ENCODE measurements at places on chromosomes 1 and 21.

DNA sequence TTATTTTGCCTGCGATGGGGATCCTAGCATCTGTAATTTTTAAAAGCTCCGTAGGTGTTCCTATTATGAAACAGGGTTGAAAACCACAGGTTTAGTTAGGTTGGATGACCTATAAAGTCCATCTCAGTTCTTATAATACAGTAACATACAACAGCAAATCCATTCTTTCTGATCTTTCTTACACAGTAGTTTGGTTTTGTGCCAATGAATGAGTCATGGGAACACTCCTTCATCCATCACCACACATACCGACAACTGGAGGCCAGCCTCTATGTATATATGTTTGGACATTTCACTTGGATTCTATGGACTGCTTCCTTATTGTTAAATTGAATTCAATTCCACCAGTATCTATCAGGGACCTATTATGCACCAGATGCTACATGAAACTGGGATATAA is 118.4 kb upstream of the L1TD1 start:
- DNase-seq, result no peak

DNA sequence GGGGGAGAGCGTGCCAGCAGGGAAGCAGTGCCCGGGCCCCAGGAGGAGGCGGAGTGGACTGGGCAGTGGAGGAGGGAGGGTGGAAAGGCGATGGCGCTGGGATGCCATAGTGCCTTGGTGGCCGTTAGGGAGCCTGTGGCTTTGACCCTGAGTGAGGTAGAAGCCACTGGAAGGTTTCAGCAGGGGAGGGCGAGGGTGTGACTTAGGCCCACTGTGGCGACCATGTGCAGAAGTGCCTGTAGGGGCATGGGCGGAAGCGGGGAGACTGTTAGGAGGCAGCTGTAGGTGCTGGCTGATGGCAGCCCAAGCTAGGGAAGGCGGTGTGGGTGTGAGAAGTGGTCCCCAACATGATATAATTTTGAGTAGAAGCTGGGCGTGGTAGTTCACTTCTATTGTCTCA is 28.2 kb downstream of the LHX4 start:
- no peak for DNase-seq

DNA sequence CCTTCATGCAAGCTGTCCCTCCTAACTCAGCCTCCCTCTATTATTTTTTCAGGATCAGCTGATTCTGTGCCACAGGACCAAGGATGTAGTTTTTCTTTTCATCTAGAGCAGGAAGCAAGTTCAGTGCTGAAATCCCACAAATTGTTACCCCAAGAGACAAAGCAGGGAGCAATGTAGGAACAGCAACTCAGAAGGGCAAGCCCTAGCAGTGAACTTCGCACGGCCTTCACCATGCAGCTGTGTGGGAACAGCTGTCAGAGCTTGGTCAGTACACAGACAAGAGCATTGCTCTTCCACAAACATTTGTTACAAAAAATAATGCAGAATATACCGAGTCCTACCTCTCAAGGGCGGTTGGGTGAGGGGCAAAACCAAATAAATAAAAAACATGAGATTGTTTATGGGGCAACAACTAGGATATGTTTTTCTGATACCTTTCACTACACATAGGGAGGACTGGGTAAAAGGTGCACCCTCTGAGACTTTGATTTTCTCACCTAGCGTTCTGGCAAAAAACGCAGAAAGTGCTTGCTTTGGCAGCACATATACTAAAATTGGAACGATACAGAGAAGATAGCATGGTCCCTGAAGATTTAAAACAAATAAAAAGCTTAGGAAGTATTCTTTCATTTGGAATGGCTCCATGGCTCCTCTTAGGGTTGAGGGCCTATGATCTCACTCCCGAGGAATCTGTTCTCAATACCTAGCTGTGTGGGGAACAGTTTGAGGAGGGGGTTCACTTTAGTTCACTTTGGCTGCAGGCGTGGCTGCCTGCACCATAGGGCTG is 37.1 kb upstream of the ANGPTL7 start:
- peak; percentile 58 for DNase-seq

GRCh38 chr1:59526240-59526639 is 229.3 kb downstream of the FGGY start:
- DNase-seq, result no peak

- no peak for DNase-seq
Measured at GRCh38 chr1:118821801-118822200, 166.3 kb downstream of the TBX15 start.

GRCh38 chr1:45752441-45753052 is 2.1 kb upstream of the IPP start:
- no peak for DNase-seq

DNA sequence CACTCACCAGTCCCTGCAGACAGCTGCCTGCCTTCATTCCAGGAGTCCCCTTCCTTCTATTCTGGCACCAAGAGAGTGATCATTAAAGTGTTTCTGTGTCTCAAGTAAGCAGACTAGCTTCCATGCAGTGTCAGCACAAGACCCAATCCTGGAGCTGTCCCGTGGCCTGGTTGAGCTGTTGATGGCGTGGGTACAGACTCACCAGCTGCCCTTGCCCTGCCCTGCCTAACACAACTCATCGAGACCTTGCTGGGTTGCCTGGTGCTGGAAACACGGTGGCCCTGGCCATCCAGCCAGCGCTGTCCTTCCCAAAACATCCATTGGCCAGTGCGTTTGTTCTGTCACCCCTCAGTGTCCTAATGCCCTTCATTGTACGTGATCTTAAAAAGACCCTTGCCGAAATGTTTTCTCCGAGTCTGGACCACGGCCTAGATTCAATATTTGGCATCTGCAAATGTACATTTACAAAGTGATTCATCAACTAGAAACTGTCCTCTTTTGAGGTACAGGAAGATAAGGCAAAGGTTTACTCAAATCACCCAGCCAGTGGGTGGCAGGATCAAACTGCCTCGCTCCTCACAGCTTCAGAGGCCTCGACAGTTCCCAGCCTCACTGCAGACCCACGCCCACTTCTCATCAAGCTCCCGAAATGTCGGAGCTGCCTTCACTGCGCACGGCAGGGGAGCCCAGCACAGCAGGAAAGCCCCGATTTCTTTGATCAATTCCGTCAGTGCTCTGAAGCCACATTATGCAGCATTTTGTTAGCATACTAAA is 494.2 kb downstream of the KIF26B start:
- DNase-seq, result no peak

- DNase-seq, result no peak
Measured at GRCh38 chr1:47875036-47875435, 122.1 kb downstream of the TRABD2B start.

DNA sequence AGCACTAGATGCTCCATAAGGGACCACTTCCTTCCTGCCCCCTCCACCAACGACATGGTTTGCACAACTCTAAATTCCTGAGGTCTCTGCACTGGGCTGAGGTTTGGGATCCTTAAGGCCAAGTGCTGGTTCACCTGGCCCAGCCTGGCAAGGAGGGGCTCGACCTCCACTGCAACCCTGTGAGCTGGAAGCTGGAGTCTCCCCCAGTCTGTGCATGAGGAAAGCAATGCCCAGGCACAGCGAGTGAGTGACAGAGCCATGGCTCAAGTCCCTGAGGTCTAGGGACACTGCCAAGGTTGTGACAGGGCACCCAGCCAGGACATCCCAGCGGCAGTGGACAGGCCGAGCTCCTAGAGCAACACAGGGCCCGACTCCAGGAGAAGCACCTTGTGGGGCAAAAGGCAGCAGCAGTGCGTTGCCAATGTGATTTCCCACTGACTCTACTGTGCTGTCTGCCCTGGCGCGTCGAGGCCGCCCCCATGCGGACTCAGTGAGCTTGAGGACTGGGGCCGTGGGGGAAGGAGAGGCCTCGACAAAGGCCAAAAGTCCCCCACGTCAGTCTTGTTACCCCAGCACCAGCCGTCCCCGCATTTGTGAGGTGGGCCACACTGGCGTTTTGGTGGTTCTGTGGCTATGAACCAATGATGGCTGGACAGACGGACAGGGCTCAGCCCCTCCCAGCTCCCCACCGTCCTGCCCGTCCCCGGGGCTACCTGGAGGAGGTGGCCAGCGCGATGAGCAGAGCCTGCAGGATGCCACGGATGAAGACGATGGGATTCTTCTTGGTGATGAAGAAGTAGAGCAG is 30.0 kb downstream of the PODN start:
- peak; percentile 83 for DNase-seq

GRCh38 chr1:225254676-225255075 is 173.2 kb downstream of the LBR start:
- no peak for DNase-seq

DNA sequence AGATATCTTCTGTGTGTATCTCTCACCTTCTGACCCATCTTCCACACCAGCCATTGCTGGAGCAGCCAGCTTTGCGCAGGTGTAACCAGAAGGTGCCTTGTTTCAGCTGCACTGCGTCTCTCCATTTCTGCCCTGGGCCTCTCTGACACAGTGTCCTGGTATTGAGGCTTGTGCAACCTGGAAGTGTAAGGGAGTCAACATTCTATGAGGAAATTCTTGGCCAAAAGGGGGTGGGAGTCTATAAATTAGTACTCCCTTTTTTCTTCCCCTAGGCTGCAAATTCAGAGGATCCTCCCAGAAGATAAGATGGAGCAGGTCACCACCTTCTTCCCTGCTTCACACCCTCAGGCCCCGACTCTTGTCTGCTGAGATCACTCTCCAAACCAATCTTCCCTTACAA is 109.1 kb downstream of the MRPS6 start:
- DNase-seq, result no peak

DNA sequence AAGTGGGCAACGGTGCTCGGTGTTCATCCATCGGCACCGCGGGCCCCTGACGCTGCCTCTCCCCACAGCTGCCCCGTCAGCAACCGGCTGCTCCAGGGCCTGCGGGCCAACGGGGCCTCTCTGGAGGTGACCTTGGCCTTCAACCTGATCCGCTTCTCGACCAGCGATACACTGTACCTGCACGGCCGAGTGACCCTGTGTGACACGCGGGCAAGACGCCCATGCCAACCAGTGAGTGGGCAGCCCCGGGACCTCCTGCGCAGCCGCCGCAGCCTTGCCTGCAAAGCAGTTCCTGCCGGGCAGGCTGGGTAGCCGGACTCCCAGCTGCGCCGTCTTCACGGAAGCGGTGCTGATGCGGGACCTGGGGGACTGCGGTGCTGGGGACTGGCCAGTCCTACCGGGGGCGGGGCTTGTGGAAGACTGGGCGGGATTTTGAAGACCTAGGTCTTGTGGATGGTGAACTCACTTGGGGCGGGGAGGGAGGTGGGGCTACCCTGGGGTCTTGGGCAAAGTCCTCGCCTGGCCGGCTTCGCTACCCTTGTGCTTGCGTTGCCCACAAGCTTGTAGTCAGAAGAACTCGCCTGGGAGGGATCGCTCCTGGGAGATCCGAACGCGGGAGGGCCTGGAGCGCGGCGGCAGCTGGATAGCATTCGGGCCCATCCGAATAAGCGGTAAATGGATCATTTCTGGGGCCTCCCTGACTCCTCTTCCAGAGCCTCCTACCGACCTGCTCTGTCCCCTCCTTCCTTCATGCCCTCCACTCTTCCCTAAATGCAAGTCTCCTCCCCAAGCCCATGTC is 8.8 kb upstream of the CEP85 start:
- peak; percentile 82 for DNase-seq

DNA sequence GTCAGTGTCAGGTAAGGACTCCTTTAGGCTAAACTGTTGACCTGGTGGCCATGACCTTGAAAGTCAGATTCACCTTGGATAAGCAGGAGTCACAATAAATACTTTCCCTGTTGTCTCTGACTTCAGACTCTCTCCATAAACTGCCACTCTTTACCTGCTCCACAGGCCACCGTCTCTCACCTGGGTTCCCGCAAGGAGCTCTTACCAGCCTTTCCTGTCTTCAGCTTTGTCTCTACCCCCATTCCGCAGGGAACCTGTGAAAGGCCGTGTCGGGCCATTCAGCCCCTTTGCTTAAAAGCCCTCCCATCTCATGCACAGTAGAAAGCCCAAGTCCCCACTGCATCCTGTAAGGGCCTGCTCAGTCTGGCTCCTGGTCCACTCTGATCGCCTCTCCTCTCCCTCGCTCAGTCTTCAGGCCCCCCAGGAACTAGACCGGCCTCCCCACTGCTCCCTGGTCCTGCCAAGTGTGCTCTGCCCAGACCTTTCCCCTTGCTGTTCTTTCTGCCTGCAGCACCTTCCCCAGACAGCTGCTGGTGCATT is 79.5 kb downstream of the ACTL8 start:
- DNase-seq, result no peak
